Activated B cell treated with CpG ODN at 0.5 μM for 24 hours (primary cell): ENCODE measurements at places on chromosomes 16 and 17.
A peak's percentile ranks its signal among the peaks of the same experiment; 100 is the strongest.

DNA sequence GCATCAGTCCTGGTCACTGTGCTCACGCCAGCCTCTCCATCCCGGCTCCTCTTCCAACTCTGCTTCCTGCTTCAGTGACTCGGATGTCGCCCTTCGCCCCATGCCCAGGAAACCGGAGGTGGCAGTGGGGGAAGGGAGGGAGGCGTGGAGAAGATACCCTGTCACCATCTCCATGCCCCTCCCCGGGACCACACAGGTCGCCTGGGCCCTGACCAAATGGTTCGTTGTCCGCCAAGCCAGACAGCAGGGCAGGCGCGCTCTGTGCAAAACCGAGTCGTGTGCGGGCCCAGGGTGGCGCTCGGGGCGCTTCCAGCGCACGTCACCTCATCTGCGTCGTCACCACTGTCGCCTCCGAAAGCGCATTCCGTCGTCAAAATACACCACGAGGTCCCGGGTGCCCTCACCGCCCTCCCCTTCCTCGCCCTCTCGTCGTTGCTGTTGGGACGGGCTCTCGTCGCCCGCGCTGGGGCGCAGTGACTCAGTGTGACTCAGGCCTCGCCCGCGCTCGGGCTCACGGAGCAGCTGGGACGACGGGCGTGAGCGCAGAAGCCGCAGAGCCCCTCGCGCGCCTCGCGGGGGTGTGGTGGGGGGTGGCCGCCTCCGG, 39.2 kb downstream of the ZNF778 start:
- peak; percentile 34 for DNase-seq

DNA sequence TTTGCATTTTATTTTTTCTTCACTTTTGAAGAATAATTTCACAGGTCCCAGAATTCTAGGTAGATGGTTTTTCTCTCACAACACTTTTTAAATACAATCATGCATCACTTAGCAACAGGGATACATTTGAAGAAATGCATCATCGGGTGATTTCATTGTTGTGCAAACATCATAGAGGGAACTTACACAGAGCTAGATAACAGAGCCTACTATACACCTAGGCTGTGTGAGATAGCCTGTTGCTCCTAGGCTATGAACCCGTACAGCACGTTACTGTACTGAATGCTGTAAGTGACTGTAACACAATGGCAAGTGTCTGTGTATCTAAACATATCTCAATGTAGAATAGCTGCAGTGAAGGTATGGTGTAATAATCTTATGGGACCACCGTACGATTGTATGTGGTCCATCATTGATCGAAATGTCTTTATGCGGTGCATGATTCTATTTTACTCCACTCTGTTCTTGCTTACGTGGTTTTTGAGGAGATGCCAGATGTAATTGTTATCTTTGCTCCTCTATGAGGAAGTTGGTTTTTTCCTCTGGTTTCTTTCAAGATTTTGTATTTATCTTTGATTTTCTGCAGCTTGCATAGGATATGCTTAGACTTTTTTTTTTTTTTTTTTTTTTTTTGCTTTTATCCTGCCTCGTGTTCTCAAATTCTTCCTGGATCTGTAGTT, 35.5 kb upstream of the TMEM92 start:
- no peak for DNase-seq

DNA sequence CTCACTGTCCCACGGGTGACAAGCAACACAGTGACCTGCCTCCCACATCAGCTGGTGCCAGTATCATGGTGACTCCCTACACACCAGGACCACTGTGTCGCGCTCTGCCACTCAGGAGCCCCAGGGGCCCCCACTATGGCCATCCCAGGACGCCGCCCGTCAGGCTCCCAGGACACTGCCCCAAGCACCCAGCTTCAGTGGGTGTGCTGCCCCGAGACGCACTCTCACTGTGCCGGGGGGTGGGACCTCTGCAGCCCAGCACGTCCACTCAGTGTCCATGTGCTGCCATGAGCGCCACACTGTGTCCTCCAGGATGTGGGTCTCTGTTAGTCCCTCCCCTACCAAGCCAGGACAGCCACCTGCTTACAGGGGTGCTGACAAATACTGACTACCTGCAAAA, 120.5 kb downstream of the ZNF778 start:
- no peak for DNase-seq

DNA sequence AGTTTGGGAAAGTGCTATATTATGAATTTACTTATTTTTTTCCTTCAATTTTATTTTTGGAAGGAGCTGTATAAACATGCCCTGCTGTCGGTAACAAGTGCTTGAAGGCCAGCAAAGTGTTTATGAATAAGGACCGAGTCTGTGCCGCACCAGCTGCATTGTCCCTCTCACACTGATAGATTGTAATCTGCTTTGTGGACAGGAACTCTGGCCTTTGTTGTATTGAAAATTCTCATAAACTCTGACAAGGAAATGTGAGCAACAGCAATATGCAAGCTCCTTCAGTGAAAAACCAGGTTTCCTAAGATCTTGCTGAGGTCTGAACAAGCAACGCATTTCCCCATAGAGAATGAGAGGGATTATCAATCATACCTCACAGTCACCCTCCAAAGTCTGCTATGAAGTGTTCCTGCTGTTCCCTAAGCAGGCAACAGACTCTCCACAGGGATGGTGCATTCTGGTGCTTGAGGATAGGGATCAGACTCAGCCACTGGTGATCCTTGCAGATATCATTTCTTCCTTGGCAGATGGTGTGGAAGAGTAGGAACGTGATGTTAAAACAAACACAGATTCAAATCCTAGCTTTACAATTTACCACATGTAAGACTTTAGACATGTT, 109.6 kb downstream of the KCNJ2 start:
- no peak for DNase-seq

DNA sequence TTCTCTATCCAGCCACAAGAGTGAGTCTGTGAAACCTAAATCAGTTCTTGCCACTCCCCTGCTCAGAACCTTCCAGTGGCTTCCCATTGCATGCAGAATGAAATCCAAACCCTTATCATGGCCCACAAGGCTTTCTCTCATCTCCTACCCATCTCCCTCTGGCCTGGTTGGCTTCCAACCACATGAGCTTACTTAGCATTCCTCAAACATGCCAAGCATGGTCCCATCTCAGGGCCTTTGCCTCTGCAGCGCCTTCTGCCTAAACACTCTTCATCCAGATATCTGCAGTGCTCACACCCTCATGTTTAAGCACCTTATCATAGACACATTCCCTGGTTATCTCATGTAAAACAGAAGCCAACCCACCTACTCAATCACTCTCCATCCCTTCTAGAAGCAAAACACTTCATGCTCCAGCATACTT, 15.5 kb downstream of the TK2 start:
- no peak for DNase-seq

DNA sequence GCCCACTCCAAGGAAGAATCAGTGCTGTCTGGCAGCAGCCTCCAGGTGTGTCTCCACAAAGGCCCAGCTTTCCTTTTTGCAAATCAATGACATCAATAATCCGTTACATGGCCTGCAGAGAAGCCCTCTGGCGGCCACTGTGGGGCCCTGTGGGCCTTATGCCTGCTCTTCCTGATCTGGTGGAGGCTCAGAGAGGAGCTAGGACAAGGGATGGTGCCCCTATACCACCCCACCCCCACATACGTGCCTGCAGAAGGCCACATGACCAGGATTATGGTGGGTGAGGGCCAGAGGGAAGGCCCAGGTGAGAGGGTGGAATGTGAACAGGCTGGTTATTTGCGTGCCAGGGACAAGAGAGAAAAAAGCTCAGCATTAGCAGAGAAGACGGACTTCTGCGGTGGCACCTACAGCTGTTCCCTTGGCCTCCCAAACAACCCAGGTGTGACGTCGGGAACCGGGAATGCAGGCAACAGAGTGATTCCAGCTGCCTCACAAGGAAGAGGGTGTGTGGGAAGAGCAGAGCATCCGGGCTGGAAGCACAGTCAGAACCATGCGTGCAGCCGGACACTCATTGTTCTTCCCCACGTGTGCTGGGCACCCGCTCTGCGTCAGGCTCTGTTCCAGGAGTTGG, 22.5 kb downstream of the EIF4A3 start:
- peak; percentile 12 for DNase-seq

GRCh38 chr16:56314244-56314850, 111.0 kb downstream of the AMFR start:
- no peak for DNase-seq

GRCh38 chr16:6665126-6665525, 667.5 kb upstream of the RBFOX1 start:
- DNase-seq = no peak

DNA sequence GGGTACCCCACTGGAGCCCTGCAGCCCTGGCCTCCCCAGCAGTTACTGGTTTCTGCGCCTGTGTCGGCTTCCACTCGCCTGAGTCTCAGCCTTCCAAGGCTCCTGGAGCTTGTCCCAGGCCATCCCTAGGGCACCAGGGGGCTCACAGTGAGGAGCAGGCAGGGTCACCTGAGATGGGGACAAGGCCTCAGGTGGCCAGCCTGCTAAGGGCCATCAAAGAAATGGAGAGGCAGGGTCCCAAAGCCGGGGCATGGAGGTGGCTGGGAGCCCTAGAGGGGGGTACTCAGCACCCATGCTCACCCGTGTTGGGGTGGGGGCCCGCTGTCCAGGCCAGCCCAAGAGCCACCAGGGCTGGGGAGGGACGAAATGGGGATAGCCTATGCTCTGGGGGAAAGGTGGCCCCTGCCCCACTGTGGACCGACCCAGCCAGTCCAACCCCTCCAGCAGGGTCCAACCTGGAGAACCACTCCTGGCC, 1.3 kb downstream of the FASN start:
- DNase-seq = no peak

GRCh38 chr17:79005063-79005861, 4.3 kb downstream of the CANT1 start:
- DNase-seq = no peak

DNA sequence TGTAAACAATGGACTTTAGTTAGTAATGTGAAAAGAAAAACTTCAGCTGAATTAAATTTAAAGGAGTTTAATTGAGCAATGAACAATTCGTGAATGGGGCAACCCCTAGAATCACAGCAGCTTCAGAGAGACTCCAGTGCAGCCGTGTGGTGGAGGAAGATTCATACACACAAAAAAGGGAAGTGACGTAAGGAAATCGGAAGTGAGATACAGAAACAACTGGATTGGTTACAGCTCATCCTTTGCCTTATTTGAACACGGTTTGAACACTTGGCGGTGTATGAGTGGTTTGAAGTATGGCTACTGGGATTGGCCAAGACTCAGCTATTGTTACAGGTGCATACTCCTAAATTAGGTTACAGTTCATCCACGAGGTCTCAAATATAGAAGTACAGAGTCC, 460.4 kb upstream of the ASIC2 start:
- DNase-seq = no peak

DNA sequence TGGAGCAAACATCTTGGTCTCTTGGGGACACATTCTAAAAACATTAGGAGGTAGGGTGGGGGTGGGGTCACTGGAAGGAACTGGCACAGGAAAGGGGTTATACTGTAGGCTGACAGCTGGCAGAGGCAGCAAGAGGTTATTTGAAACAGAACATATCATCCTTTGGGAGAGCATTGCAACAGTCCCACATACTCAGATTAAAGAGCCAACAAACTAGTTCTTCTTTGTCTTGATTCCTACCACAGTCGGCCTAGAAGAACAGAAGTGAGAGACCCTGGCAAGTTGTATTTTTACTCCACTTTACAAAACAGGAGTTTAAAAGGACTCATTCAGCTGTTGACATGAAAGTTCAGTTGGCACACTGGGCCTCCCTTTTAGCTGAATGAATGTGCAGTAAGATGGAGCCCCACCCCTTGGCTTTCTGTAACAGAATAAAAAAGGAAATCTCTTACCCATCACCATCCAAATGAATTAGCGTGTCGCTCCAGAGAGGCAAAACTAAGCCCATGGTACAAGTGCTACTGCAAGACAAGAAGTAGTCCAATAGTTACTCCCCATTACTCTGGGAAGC, 54.6 kb upstream of the CORO6 start:
- no peak for DNase-seq

DNA sequence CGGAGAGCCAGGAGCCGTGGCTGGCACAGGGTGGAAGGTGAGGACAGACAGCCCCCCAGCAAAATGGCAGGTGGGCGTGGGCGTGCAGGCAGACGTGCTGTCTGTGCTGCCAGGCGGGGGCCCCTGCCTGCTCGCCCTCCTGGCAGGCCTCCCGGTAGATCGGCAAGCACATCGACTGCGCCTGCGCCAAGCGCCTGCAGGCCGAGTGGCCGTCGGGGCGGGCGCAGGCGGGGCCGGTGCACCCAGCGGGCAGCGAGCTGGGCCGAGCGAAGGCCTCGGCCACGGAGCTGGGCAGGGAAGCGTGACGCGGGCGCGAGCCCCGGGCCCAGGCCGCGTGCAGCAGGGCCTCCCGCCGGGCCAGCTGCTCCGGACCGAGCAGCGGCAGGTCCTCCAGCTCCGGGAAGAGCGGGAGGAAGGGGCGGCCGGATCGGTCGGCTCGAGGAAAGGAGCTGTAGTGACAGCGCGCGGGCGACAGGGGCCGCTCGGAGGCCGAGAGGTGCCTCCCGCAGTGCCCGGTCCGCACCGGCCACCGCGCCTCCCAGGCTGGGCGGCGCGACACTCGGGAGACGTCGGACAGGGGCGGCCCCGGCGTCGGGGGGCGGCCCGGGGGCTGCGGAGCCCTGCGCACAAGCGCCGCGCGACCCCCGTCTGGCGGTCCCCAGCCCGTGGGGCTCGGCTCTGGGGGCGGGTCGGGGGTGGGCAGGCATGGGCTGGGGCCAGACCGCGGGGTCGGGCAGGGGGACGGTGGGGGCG, 16.9 kb downstream of the GRIN2C start:
- no peak for DNase-seq

DNA sequence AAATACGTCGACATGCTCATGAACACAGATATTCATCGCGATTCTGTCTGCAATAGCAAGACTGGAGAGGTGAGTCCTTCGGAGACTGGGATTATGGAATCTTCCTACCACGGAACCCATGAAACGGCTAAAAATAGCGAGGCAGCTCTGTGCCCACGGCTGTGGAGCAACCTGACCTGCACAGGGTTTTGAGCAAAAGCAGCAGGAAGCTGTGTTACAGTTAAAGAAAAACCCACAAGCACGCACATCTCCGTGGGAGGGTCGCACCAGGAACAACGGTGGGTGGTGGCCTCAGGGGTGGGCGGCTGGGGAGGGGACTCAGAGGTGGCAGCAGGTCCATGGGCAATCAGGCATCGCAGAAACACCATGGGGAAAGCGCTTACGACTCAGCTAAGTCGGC, 24.8 kb downstream of the SLC38A10 start:
- no peak for DNase-seq

- DNase-seq = no peak
These were observed 58.3 kb downstream of the B9D1 start for GRCh38 chr17:19304209-19304608.

DNA sequence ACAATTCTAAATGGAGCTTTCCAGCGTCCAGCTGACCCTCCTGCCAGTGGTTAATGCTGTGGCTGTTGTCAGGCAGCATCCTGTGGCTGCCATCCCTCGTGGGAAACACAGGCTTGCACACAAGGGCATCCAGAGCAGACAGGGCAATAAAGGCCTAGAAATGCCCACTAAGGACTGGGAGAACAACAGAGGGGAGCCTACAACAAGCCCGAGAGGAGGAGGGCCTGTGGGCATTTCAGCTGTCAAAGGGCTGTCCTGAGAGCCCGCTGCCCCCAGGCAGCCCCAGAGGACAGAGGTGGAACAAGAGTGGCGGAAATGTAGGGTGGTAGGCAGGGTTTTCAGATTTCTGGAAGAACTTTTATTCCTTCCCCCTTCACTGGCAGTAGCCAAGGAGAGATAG, 81.1 kb downstream of the TNRC6C start:
- no peak for DNase-seq
